Stimulated activated CD4-positive, alpha-beta T cell treated with anti-CD3 and anti-CD28 coated beads, Interleukin-2, amount 100 ng/mL, for 24 hours (primary cell): ENCODE measurements at places on chromosomes 2 and 18.

- peak; percentile 73 for DNase-seq
Measured at GRCh38 chr2:25331686-25332365, 9.9 kb downstream of the DNMT3A start.

DNA sequence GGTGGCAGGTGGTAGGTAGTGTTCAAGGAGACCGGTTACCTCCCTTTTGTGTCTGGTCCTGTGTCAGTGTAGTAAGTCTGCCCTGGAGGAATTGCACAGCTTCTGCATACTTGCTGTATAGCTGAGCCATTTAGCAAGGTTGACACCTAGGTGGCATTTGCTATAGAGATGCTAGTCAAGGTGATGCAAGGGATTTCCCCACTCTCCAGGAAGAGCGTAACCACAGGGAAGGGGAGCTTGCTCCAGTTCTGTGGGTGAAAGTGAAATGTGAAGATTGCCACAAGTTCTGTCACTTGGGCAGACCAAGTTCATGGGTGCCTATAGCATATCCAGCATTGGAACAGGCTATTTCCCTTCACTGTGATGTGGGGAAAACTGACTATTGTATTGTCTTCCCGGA lies 28.1 kb downstream of the NAT8 start:
- peak; percentile 16 for DNase-seq

- DNase-seq, result no peak
Measured at GRCh38 chr2:26726228-26726627, 33.7 kb downstream of the KCNK3 start.

DNA sequence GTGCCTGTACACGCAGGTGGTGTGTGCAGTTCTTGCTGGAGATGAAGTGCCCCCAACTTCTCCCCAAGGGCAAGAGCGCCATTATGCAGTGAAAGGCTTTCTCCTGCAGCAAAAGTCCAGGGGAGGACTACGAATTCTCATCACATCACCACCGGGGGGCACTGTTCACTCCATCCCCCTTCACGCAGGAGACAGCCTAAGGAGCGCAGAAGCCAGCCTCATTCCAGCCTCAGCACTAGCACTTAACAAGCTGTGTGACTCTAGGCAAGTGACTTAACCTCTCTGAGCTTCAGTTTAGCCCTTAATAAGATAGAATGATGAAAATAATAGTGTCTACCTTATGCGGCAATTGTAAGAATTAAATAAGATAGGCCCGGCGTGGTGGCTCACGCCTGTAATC lies 32.3 kb downstream of the DNMT3A start:
- DNase-seq, result peak; percentile 79

GRCh38 chr2:239019183-239019581 lies 171.3 kb downstream of the TWIST2 start:
- no peak for DNase-seq

DNA sequence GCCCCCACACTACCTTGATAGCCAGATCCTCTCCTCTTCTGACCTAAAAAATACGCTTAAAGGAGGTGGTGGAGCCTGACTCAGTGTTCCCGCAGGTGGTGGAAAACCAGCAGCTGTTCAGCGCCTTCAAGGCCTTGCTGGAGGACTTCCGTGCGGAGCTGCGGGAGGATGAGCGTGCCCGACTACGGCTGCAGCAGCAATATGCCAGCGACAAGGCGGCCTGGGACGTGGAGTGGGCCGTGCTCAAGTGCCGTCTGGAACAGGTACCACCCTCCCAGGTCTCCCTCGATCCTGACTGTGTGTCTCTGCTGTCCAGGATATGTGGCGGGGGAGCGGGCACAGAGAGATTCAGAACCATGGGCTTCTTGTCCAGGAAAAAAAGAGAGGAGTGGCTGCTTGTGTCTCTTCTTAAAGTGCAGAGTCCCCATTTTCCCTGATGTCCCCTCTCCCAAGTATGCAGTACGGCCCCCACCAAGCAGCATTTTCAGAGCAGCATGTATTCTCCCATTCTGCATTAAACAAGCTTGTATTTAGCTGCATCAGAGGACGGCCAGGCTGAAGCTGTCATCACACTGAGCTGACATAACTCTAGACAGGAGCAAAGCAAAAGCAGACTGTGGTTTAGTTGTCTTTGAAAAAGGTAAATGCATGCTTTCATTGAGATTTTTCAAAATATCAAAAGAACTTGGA lies 101.6 kb downstream of the MTCL1 start:
- DNase-seq, result no peak

DNA sequence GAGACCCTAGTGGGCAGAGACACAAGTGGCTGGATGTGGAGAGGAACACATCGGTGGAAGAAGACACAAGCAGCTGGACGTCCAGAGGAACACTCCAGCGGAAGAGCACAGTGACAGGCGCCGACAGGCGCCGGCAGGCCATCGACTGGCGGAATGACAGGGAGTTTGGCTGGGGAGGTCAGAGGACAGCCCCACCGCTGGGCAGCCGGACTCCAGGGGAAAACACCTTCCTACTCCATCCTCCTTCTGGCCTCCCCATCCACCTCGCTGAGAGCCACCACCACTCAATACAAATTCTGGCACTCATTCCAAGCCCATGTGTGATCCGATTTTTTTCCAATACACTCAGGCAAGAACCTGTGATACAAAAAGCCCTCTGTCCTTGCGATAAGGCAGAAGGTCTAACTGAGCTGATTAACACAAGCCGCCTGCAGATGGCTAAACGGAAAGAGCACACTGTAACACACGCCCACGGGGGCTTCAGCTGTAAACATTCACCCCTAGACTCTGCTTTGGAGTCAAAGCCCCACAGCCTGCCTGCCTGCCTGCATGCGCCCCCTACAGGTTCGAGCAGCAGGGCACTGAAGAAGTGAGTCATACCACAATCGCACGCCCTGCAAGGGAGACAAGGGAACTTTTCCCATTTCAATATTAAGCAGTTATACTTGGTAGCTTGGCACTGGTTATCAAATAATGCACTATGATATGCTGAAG lies 50.2 kb upstream of the LRP1B start:
- no peak for DNase-seq

DNA sequence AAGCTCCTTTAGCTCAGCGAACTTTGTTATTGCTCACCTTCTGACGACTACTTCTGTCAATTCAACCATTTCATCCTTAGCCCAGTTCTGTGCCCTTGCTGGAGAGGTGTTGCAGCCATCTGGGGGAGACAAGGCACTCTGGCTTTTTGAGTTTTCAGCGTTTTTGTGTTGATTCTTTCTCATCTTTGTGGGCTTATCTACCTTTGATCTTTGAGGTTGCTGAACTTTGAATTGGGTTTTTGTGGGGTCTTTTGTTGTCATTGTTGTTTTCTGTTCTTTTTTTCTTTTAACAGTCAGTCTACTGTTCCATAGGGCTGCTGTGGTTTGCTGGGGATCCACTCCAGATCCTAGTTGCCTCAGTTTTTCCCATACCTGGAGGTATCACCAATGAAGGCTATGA lies 57.3 kb downstream of the GTF3C3 start:
- DNase-seq, result no peak

DNA sequence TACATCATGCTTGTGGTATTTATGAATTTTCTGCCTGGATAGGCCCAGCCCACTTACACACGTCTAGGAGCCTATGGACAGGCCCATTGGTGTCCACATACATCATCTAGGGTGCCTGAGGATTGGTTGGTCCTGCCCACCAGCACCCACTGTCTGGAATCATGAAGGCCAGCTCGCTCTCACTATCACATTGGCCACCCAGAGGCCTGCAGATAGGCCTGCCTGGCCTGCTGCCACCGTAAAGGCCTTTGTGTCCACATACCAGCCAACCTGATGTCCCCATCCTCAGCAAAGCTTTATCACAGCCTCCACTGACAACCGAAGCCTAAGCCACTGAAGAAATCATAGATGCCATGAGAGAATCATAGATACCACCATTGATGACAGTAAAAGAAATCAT lies 40.2 kb downstream of the METTL21A start:
- DNase-seq, result no peak

DNA sequence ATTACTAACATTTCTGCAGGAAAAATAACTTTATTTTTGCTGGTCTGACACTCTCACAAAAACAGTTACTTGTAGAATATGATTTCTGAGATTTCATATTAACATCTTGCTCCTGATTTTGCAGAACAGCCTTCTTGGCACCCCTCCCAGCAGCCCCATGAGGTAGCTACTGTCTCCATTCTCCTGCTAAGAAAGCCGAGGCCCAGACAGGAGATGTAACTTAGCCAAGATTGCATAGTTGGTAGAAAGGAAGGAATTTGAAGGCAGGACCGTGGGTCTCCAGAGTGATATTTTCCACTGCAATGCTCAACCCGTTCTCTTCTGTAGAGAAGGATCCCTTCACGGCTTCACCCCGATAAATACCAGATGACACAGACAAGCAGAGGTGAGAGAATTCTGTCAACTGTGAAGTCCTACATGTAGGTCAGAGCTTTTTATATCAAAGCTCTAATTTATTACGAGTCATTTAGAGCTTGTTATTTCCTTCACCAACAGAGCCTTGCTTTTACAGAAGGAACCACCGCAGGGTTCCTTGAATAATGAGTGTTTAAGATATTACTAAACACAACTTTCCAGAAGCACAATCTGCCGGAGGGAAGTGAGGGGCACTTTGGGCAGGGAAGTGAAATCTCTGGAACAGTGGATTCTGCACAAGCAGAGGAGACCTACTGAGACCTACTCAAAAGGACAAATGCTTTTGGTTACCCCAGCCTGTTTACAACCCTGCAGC lies 48.0 kb upstream of the MYCN start:
- DNase-seq, result no peak

- no peak for DNase-seq
Measured at GRCh38 chr2:106853631-106854030, 32.3 kb downstream of the ST6GAL2 start.

GRCh38 chr18:76412010-76412817 lies 82.8 kb downstream of the ZNF516 start:
- no peak for DNase-seq

GRCh38 chr2:69975136-69975852 lies 13.9 kb upstream of the ASPRV1 start:
- DNase-seq, result no peak

DNA sequence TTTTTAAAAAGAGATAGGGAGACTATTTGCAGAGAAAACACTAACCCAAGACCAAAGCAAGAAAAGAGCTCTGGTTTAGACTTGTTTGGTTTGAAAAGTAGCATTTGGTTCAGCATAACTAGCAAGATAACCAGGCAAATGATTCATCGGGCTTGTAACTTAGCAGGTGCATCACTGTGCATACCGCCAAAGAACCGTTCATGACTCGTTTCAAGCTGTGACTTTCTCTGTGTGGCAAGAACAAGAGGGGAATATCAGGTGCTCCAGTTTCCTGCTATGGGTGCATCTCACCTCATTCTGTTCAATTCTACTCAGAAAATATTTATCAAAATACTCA lies 244.9 kb downstream of the ETAA1 start:
- no peak for DNase-seq

- DNase-seq, result peak; percentile 43
Measured at GRCh38 chr18:44680273-44681075, at the start of gene SETBP1. Gene SETBP1 (plus strand): TSS chr18:44680888. CDS start chr18:44701347, 20,459 bp downstream.

GRCh38 chr18:420661-421246 lies 79.7 kb downstream of the COLEC12 start:
- no peak for DNase-seq
